ENCODE measurements at places on chromosomes 7 and 10.

DNA sequence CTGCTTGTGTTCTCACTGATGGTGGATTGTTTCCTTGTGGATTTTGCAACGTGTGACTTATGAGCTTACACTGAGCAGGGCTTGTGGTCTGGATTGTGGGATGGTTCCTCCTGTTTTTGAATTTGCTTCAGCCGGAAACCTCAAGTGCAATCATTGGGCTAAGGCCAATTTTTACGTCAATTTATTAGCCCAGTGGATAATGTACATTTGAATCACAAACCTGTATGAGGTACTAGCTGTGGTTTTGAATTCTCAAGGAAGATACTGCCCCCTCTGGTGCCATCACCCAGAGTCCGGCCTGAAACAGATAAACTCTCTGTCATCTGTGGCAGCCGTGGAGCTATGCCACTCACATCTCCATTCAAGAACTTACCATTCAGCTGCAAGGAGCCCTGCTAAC is 7.3 kb upstream of the ZNF777 start:
- DNase-seq, result no peak

DNA sequence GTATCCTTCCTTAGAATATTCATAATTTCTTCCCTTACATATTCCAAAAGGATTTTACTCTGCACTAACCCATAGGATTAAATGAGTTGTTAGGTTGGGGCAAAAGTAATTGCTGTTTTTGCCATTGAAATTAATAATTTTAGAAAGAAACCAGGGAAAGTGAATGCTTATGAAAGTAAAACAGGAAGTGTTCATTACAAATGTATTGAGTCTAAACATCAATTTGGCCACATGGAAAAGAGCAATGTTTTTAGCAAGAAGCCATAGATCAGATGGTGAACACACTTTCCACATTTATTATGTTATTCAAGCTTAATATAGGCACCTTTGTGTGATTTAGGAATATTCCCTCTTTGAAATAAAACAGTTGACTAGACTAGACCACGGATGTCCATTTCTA is 102.9 kb downstream of the SUGCT start:
- DNase-seq, result no peak

- no peak for DNase-seq
Measured at GRCh38 chr10:23505797-23506465, 67.1 kb downstream of the OTUD1 start.

GRCh38 chr10:71343392-71343773 is 24.3 kb downstream of the SLC29A3 start:
- no peak for DNase-seq

DNA sequence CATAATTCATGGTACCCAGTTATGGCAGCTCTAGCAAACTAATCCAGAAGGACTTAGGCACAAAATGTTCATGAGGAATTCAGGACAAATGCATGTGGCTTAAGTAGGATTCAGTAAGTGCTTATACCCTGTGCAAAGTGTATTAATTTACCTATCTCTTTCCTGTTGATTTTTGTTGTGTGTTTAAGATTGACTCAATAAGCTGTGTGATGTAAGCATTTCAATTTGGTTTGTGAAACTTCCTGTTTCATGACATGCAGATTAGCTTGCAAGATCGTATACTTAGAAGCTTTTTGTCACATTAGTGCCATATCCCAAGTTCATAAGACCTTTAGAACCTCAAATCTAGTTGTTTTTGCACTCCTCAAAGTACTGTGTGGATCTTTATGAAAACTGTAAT is 416.7 kb downstream of the ARL4A start:
- no peak for DNase-seq
